NT2/D1 (cell line): ENCODE measurements at places on chromosomes 2 and 18.

DNA sequence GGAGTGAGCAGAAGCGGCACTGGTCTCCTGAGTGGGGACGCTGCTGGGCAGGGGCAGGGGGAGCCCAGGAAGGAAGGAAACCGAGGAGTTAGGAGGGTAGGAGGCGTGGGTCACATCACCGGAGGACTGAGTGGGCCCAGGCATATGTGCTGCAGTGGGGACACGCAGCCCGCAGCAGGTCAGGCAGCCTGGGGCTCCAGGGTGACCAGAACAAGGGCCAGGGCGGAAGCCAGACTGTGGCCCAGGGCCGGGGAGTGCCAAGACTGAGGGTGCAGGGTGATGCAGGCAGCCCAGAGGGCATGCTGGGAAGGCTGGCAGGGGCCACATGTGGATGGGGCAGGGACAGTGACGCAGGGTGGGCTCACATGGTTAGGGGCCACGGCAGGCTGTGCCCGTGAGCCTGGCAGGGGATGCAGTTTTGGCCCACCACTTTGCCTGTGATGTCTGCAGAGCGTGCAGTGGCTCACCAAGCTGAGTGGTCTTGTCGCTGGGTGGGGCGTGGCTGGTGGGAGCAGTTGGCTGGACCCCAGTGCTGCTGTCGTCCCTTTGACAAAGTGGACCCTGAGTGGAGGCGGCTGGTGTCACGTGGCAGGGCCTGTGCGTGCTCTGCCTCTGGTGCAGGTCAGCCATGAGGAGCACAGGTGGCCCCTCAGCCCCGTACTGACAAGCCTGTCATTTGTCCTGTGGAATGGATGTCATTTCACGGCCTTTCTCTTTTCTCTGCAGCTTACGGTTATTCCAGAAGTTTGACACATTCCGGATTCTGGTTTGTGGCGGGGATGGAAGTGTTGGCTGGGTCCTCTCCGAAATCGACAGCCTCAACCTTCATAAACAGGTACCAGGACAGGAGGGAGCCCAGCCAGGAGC is 87.1 kb downstream of the DGKD start:
- DNase-seq = no peak

DNA sequence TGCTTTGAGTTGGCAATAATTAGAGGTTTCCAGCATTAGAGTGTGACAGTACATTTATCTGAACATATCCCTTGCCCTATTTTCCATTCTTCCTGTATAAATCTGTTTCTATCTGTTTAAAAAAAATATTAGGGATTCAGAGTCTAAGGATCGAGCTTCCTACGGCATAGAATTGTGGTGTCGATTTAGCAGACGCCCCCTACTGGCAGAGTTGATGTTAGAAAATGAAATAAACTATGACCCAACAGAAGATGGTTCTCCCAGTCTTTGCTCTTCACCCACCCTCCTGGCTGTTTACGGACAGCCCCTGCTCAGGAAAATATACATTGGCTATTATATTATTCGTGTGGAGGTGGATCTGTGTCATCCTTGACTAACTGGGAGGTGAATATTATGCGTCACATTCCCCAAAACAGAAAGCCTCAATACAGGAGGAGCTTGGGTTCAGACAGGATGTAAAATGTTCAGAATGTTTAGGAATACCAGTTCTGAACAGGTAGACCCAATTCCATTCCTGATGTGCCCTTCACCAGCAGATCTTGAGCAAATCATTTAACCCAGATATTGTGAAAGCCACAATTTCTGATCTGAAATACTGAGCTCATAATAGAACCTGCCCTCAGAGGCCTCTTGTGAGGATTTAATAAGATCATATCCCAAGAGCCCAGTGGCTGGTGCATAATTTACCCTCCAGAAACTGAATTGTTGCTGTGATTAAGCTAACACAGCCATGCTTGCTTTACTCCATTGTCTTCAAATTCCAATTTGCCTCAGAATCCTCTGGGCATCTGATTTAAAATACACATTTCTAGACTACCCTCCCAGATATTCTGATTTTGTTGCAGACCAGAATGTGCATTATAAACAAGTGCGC is 10.8 kb upstream of the ERMN start:
- peak; percentile 40 for DNase-seq

DNA sequence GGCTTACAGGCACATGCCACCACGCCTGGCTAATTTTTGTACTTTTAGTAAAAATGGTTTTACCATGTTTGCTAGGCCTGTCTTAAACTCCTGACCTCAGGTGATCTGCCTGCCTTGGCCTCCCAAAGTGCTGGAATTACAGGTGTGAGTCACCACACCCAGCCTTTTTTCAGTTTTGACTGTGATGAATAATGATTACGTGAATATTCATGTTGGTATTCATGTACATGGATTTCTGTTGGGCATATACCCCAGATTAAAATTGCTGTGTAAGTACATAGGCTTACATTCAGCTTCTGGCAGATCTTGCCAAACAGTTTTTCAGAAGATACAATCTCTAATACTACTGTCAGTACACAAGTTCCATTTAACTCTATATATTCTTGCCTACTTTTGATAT is 20.9 kb downstream of the SLC39A10 start:
- no peak for DNase-seq

GRCh38 chr2:175874291-175874690 is 127.8 kb downstream of the LNPK start:
- no peak for DNase-seq

DNA sequence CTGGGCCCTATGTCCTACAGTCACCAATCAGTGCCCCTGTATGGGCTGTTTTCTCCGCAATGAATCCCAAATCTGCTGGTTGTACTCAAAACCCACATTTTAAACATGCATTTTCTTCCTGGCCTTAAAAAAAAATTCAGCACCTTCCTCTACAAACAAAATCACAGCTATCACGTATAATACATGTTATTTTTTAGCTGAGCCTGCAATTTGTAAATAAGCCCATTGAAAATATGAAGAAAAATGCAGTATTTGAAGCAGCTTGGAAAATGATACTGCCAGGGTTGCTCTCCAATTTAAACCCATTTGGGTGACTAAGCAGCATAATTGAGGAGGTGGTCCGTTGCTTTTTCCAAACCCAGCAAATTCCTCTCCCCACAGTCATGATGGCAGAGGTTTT is 33.0 kb upstream of the GYPC start:
- no peak for DNase-seq

- DNase-seq = no peak
Measured at GRCh38 chr18:10444314-10445006, 10.0 kb upstream of the APCDD1 start.

DNA sequence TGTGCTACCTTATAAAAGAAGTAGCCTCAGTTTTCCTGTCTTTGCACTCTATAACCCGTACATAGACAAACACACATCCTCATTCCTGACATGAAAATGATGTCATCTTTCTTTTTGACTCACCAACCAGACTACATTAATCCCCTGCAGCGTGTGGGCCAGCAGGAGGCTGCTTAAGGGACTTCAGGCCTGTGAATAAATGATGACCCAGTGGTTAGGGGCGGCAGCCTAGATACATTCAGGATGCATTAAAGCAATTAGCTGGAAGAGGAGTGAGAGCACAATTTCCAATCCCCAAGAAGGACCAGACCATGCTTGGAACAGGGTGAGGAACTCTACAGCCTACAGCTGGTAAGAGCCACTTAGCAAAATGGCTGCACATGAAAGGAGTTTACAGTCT is 57.3 kb upstream of the KLF7 start:
- DNase-seq = no peak

DNA sequence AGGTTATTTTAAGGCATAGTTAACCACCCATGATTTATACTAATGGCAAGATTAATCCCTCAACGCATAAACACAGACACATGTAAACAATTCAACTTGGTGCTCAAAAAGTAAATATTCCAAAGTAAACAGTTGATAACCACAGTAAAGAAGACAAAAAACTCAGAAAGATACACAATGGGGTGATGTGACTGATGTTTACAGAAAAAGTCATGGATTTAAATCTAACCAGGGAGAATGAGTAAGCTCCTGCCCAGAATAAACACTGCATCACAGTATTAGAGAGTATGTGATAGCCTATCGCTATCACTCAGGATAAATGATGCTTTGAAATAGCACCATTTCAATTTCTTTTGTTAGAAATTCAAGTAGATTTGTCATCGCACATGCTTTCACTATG is 49.3 kb downstream of the HIBCH start:
- no peak for DNase-seq

GRCh38 chr2:201256082-201256481 is 4.3 kb upstream of the CASP8 start:
- no peak for DNase-seq

DNA sequence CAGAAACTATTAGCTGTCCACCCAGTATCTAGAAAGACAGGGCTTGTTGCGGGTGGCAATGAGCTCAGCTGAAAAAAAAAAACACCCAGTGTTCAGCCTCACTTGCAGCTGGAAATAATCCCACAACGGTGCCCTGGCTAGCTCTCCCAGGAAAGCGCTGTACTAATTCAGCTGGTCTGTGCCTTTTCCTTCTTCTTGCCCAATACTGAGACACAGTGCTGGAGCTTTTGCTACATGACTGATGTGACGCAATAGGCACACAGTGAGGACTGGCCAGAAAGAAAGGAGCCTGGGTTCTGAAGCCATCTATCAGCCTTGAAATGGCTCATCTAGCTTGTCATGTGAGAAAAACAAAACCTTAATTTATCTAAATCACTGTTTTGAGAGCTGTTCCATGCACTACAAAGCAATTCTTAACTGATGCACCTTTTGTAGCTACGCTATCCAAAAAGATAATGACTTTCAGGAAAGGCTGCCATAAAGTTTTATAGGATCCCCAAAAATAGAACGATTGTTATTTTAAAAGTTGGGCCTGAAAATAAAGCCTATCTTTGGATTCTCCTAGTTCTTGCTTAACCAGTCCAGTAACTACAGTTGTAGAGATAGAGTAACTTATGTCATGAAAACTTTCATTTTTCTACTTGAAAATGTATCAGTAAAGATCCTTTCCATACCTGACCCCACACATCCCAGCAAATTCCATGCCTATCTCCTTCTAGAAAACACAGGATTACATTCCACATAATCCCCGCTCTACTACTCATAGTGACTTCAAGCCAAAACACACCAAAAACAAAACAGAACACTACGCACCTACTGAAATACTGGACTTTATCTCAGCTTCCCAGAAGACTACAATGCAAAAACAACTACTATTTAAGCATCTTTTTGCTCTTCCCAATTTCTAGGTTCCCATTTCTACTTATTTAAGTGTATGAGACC is 15.9 kb downstream of the KIDINS220 start:
- no peak for DNase-seq

GRCh38 chr2:183490914-183491313 is 366.7 kb downstream of the NUP35 start:
- no peak for DNase-seq

- peak; percentile 63 for DNase-seq
Measured at GRCh38 chr2:231297108-231297908, 98.2 kb upstream of the B3GNT7 start.

DNA sequence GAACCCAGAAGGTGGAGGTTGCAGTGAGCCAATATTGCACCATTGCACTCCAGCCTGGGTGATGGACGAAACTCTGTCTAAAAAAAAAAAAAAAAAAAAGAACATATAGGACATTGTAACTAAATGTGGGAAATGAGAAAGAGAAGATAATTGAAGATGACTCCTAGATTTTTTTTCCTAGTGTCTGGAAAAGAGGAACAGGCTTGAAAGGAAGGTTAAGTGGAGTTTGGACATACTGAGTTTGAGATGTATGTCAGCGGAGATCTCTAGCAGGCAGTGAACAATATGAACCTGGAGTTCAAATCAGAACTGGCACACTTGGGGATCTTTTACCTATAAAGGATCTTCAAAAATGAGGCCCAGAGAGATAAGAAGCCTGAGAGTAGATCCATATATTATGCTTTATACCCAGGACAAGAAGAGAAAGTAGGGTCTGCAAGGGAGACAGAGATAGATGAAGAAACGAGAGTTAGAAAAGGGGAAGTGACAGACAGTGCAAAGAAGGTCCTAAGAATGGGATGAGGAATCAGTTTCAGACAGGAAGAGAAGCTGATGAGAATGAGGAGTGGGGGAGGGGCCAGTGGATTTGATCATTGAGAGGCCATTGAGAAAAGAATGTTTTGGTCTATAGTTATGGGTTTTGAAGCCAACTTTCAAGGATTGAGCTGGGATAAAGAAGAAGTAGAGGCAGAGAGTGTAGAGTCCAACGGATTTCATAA is 46.9 kb upstream of the CD28 start:
- no peak for DNase-seq

GRCh38 chr2:144548532-144549191 is 28.7 kb upstream of the ZEB2 start:
- no peak for DNase-seq

GRCh38 chr18:62844850-62845643 is 129.7 kb downstream of the PHLPP1 start:
- no peak for DNase-seq

GRCh38 chr2:238523158-238524110 is 96.7 kb downstream of the ASB1 start:
- DNase-seq = no peak

DNA sequence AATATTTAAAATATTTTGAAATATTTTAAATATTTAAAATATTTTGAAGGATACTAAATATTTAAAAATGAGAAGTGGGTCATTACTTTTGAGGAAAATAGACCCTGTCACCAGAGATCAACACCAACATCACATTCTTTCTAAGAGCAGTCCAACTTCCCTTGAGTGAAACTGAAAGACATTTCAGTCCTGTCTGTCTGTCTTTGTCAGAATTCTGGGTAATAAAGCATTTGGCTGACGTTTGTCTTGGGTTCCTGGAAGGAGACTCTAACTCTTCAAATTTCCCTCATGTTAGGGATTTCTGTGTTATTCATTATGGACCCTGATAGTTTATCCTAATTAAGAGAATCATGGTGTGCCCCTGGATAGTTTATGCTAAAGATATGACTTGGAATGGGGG is 32.8 kb downstream of the TTC21B start:
- DNase-seq = no peak
